A673 (cell line): ENCODE measurements at places on chromosomes 16 and 17.

- peak; percentile 61 for DNase-seq
Observed at GRCh38 chr17:1108765-1109605, 70.8 kb downstream of the ABR start.

- no peak for DNase-seq
Observed at GRCh38 chr17:83062818-83063671, 16.4 kb upstream of the METRNL start.

- DNase-seq = no peak
Observed at GRCh38 chr17:31587462-31587861, 196.0 kb downstream of the RAB11FIP4 start.

DNA sequence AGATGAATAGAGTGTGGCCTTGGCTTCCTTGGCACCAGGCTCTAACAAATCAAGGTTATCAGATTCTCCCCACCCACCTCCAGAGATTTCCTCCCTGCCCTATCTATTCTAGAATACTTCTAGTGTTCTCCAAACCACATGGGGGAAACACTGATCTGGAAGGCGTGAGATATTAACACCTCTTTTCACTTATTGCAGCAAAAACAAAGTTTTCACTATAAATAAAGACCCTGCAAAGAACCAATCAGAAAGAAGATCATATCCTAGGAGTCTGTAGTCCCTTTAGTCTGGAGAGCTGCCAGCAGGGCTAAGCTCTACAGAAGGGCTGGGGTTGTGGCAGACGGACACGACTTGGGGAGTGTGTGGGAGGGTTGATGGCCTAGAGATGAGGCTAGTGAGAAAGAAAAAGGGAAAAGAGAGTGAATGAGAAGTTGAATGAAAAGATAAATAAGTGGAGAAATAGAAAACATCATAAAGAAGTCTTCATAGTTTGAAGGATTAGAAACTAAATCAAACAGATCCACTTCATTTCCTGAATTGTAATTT lies 8.6 kb upstream of the SKAP1 start:
- DNase-seq = peak; percentile 58

- DNase-seq = no peak
Observed at GRCh38 chr17:6126768-6127167, 56.6 kb downstream of the WSCD1 start.
